Trophoblast cell (in vitro differentiated cells and primary cell): ENCODE measurements at places on chromosomes 1 and 21.
A peak's percentile ranks its signal among the peaks of the same experiment; 100 is the strongest.

- H3K36me3 ChIP-seq = no peaks in the 10 kb centered on the region
- no peak for DNase-seq
- H3K4me1 ChIP-seq = peaks cover 22% of the 10 kb centered on the region
- H3K4me3 ChIP-seq = no peak overlapping the region
- H3K27me3 ChIP-seq = no peaks in the 10 kb centered on the region
Observed at GRCh38 chr1:94953107-94953506, 26.2 kb upstream of the CNN3 start.

GRCh38 chr1:233719655-233720341 lies 105.9 kb downstream of the KCNK1 start:
- no peak for DNase-seq
- H3K27ac ChIP-seq = no peak overlapping the region
- no peak overlapping the region for H3K4me3 ChIP-seq
- H3K27me3 ChIP-seq = no peaks in the 10 kb centered on the region
- H3K4me1 ChIP-seq = peaks cover 16% of the 10 kb centered on the region

DNA sequence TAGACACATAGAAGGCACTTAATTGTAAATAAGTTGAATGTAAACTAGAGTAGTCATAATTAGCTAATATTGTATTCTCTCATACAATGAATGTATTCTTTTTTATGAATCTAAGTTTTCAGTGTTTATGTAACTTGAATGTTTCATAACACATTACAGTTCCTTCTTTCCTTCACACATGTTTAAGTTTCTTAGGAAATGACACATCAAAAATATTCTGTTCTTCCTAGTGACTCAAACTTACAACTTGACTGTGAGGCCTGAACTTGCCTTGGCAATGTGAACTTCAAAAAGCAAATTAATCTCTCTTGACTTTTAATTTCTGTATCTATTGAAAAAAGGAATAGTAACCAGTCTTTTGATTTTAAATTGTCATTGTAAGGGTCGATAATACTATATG lies 700.1 kb downstream of the KCNT2 start:
- H3K4me1 ChIP-seq = no peaks in the 10 kb centered on the region
- no peak overlapping the region for H3K27ac ChIP-seq
- H3K27me3 ChIP-seq = no peaks in the 10 kb centered on the region
- no peak overlapping the region for H3K4me3 ChIP-seq
- DNase-seq = no peak

DNA sequence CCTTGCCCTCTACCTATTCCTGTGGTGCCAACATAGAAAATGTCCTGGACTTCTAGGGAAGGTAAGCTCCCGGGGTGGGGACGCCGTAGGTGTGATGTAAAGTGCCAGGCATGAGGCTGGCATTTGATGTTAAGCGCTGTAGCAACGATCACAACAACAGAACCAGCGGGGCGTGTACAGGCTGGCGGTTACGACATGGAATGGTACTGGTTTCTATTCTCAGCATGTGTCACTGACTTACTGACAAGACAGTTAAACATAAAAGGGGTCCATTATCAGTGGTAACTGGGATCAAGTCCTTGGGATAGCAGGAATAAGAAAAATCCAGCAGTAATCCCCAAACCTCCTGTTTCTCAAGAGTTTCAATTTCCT lies 58.9 kb downstream of the TGFBR3 start:
- no peaks in the 10 kb centered on the region for H3K27me3 ChIP-seq
- no peaks in the 10 kb centered on the region for H3K4me1 ChIP-seq
- no peaks in the 10 kb centered on the region for H3K36me3 ChIP-seq
- peak; percentile 85 for DNase-seq

GRCh38 chr1:11848373-11848700 lies 754 bp upstream of the NPPA start:
- H3K27ac ChIP-seq = no peak overlapping the region
- H3K36me3 ChIP-seq = peaks cover 28% of the 10 kb centered on the region
- H3K27me3 ChIP-seq = no peaks in the 10 kb centered on the region
- no peak overlapping the region for H3K4me3 ChIP-seq

DNA sequence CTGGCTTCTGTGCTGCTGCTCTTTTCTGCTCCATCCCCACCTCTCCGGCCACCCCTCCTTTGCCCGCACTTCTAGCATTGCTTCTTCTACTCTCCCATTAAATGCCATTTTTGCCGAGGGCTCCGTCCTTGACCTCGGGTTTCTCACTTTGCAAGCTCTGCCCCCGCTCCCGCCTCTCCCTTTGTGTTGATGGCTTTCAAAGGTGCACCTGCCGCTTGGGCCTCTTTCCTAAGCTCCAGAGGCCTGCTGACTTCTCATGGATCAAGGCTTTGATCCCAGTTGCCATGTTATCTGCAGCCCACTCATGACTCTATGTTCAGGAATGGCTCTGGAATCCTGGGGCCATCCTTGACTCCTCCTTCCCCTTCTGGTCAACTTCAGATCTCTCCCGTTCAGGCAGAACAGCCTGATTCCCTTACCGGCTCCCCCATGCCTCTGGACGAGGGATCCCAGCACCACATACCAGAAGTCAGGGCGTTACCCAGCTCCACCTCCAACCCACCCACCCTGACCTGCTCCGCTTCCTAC lies 54.3 kb downstream of the TLR5 start:
- no peak overlapping the region for H3K4me3 ChIP-seq
- H3K27ac ChIP-seq = peak overlapping the region; percentile 66
- peaks cover 37% of the 10 kb centered on the region for H3K4me1 ChIP-seq
- H3K27me3 ChIP-seq = no peaks in the 10 kb centered on the region
- DNase-seq = no peak

DNA sequence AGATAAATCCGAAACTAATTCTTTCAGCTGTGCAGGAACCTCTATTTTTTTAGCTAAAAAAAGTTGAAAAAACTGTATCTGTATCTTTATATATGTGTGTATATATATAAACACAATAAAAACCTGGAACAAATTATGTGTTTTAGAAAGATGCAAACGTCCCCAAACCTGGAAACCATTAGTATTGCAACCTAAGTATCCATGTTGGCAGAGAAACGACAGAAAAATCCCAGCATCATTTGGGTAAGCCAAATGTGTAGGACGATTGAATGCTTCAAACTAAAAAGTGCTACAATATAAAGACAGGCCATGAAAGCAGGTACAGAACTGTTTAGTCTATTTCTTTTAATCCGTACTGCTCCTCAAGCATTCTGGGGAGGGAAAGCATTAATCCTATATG lies 87.9 kb downstream of the AHCTF1 start:
- no peaks in the 10 kb centered on the region for H3K27me3 ChIP-seq
- H3K27ac ChIP-seq = no peak overlapping the region
- H3K4me1 ChIP-seq = no peaks in the 10 kb centered on the region
- no peak overlapping the region for H3K4me3 ChIP-seq

GRCh38 chr1:228736844-228737445 lies 1.7 kb downstream of the RHOU start:
- no peak for DNase-seq
- H3K4me3 ChIP-seq = peak overlapping the region; percentile 60
- H3K27ac ChIP-seq = peak overlapping the region; percentile 63
